ENCODE measurements at places on chromosomes 4 and X. TPM values are rescaled to one million over a fixed set of nuclear protein-coding genes. Genes with fewer than 3 reads are reported as not detected.

Gene LUZP4
- not detected for total RNA-seq

Gene L1CAM
- total RNA-seq = 2.8 TPM

Gene RAPGEF2
- total RNA-seq = 27.9 TPM

Gene PDCL2
- total RNA-seq = not detected

Gene FMR1NB
- total RNA-seq = not detected

Gene SCD5
- 30.3 TPM for total RNA-seq

Gene HPSE
- total RNA-seq = 8.5 TPM

Gene INPP4B
- total RNA-seq = 35.9 TPM

Gene DCX
- total RNA-seq = 5.5 TPM

Gene MFAP3L
- 18.5 TPM for total RNA-seq

Gene ERVMER34-1
- not detected for total RNA-seq

Gene COL4A5
- 129 TPM for total RNA-seq

Gene ADH4
- not detected for total RNA-seq

Data from uterus (tissue), 4 donors.